ENCODE measurements at places on chromosomes 11 and 22. TPM values are rescaled to one million over a fixed set of nuclear protein-coding genes. Genes with fewer than 3 reads are reported as not detected.

SCUBE1 gene
- 1.1 TPM for polyA plus RNA-seq

BARX2 gene
- 0.41 TPM for polyA plus RNA-seq

HTR3A gene
- not detected for polyA plus RNA-seq

OR5P2 gene
- polyA plus RNA-seq = not detected

FAM181B gene
- 0.15 TPM for polyA plus RNA-seq

OR5T3 gene
- not detected for polyA plus RNA-seq

C11orf21 gene
- 1.9 TPM for polyA plus RNA-seq

OLFML1 gene
- polyA plus RNA-seq = 44.5 TPM

SCUBE2 gene
- polyA plus RNA-seq = 38.5 TPM

GAL gene
- polyA plus RNA-seq = 0.15 TPM

HBG2 gene
- 5,470 TPM for polyA plus RNA-seq

KCNQ1 gene
- 9.1 TPM for polyA plus RNA-seq

OR5AK2 gene
- not detected for polyA plus RNA-seq

GSTT2B gene
- polyA plus RNA-seq = 8.0 TPM

TRIM51G gene
- polyA plus RNA-seq = not detected

RNASEH2C gene
- polyA plus RNA-seq = 35.1 TPM

MPEG1 gene
- 13.0 TPM for polyA plus RNA-seq

TRMU gene
- 51.5 TPM for polyA plus RNA-seq

OR5A1 gene
- 0.03 TPM for polyA plus RNA-seq

HEPN1 gene
- not detected for polyA plus RNA-seq

PRODH gene
- 67.1 TPM for polyA plus RNA-seq

TMEM126B gene
- polyA plus RNA-seq = 57.2 TPM

CPT1B gene
- 15.5 TPM for polyA plus RNA-seq

EXPH5 gene
- polyA plus RNA-seq = 9.0 TPM

TIMP3 gene
- polyA plus RNA-seq = 171 TPM

DEUP1 gene
- 3.8 TPM for polyA plus RNA-seq

FZD4 gene
- polyA plus RNA-seq = 20.7 TPM

CBX6 gene
- 46.3 TPM for polyA plus RNA-seq

TBC1D10A gene
- 18.6 TPM for polyA plus RNA-seq

SLC22A8 gene
- 0.17 TPM for polyA plus RNA-seq

PGR gene
- 6.3 TPM for polyA plus RNA-seq

KCNJ1 gene
- 0.83 TPM for polyA plus RNA-seq

SOX10 gene
- polyA plus RNA-seq = 0.92 TPM

TMEM121B gene
- 0.96 TPM for polyA plus RNA-seq

GCAT gene
- 8.8 TPM for polyA plus RNA-seq

VWA5A gene
- polyA plus RNA-seq = 13.7 TPM

PATE4 gene
- polyA plus RNA-seq = not detected

MUC5B gene
- 0.13 TPM for polyA plus RNA-seq

TUT1 gene
- 22.3 TPM for polyA plus RNA-seq

CDCA5 gene
- 12.7 TPM for polyA plus RNA-seq

DNAJC24 gene
- polyA plus RNA-seq = 29.5 TPM

OR10A2 gene
- polyA plus RNA-seq = not detected

P2RY6 gene
- polyA plus RNA-seq = 2.8 TPM

FBXO3 gene
- 49.2 TPM for polyA plus RNA-seq

SCO2 gene
- 1.1 TPM for polyA plus RNA-seq

MS4A15 gene
- not detected for polyA plus RNA-seq

Data from left lung (tissue), 14 donors.